ENCODE measurements at places on chromosomes 5 and 9. TPM values are rescaled to one million over a fixed set of nuclear protein-coding genes. Genes with fewer than 3 reads are reported as not detected.

The SHISAL2B gene
- total RNA-seq: not detected

DNA sequence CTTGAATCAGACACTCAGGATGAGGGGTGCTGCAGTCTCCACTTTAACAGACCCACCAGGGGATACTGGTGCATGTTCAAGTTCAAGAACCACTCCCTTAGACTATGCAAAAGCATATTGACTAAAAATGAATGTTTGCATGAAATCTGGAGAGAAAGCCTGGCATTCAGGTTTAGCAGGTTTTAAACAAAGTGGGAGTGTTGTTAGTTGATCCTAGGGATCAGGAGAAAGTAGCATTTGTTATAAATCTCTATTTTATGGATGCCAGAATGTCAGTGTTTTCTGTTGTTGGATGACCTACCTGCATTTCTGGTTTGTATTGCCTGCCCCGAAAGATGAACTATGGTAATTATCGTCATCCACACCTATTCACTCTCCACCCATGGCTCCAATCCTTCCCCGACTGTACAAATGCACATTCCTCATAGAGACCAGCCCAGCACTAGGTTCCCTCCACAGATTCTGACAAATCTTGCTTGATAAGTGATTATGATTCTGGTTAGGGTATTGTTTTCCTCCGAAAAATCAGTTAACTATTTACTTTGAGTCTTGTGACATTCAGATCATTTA is 17.2 kb downstream of the TMEM252 start:
- DNase-seq: no peak

The SLCO6A1 gene
- total RNA-seq: not detected

The TRIM36 gene
- 0.73 TPM for total RNA-seq

The IFNA2 gene
- total RNA-seq: not detected
